NT2/D1 (cell line): ENCODE measurements at places on chromosomes 3 and 15.

- DNase-seq: no peak
Observed at GRCh38 chr3:179961071-179961702, 75.5 kb downstream of the PEX5L start.

DNA sequence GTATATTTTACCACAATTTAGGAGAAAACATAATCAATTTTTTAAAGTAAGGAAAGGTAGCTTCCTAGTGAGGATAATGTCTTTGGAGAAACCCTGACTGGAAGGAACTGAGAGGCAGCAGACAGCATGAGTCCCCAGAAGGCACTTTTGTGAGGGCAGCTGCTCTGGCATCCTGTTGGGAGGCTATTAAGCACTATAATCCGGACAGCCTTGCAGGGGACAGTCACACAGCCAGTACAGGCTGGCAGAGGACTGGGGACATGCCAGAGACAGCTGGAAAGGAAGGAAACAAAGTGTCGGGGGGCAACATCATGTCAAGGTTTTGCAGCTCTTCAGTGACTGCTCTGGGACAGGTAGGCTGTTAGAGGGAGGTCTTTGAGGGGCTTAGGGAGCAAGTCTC, 15.7 kb downstream of the ACAN start:
- DNase-seq: no peak

DNA sequence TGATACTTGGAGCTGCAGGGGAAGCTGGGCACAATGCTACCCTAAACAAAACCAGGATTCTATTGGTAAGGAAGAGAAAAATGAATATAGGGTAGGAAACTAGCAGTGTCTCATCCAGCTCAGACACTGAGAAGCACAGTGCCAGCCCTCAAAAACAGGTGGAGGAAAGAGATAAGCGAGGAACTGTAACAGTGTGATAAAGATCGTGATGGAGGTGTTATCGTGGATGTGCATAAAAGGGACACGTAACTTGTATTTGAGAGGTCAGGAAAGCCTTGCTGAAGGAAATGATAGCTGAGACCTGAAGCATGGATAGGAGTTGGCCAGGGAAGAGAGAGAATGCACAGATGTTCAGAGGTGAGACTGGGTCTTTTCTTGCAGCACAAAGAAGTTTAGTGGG, 27.4 kb downstream of the MIX23 start:
- DNase-seq: no peak

DNA sequence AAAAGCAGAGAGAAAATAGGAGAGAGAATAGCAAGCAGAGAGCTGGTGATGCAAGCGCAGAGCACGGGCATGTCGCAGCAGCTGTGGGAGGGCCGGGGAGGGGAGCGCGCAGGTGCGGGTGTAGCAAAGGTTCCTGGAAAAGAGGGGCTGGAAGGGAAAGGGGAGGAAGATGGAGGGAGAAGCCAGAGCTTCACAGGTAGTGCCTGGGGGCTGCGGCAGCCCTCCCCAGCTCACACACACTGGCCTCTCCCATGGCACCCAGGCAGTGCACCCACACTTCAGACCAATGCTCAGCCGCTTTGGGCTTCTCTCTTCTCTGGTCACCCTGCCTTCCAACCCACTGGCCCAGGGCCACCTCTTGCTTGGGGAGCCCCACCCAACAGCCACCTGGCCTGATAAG, 72.1 kb downstream of the ADAMTS7 start:
- DNase-seq: no peak

DNA sequence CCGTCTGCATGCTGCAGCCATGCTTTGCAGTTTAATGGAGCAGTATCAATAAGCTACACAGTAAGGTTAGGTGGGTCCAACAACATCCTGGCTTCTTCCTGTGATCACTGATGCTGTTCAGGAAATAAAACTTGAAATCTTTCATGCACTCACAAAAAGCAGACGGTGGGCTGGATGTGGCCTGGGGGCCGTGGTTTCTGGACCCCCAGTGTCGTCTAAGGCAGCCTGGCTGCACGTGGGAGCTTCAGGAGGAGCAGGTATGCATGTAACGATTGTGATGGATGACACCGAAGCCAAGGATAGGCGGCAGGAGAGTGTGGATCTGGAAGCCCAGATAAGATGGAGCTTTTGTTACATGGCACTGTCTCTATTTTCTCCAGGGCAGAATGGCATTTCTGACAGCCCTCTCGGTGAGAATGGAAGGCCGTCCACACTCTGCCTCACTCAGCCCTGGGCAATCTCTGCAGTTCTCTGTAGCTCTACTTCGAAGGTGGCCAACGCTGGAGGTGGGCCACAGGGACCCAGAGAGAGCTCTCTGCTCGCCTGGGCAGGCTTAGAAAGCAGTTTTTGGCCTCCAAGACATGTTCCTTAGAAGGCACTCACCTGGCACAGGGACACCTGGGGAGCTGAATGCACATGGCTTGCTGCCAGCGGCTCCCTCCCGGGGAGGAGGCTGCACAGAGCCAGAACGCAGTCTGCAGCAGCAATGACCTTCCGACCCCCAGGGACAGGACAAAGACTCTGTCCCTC, 46.4 kb upstream of the IQSEC1 start:
- DNase-seq: no peak

DNA sequence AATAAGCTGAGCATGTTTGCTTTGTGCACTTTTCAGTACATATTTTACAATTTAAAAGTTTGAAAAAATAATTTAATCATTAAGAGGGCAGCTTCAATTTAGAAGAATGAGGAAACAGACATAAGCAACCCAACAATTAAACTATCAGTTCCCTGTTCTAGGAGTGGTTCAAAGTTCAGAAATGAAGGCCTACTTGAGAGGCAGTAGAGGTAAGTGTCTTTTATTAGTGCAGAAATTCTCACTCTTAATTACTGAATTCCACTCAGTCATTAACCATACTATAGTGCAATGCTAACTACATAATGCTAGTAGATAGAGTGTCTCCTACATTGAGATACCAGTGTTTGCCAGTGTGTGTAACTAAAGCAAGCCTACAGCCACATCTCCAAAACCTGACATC, 73.1 kb downstream of the TNIK start:
- no peak for DNase-seq

- no peak for DNase-seq
Observed at GRCh38 chr15:25705433-25706115, 157.6 kb downstream of the ATP10A start.

GRCh38 chr15:60819860-60820259, 340.9 kb upstream of the ICE2 start:
- DNase-seq: no peak

DNA sequence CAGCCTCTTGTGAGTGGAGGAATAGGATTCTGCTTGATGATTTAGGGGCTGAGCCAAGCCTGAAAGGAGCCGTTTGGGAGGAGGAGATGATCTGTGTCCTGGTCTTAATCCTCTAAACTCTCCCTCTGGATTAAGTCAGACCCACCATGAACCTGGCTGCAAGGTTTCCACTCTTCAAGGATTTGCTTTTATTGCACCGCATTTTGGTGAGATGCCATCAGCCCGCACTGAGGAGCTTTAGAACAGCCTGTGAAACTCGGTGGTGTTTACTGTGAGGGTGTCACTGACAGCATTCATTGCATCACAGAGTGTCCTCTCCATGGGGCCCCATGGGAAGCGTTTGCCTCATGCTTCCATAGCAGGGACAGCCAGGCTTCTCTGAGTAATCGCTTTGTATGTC, 59.2 kb downstream of the EPHB1 start:
- DNase-seq: no peak

GRCh38 chr3:197007296-197007940, 22.2 kb downstream of the MELTF start:
- DNase-seq: no peak

- DNase-seq: peak; percentile 20
Observed at GRCh38 chr3:73432023-73432705, 192.6 kb downstream of the PDZRN3 start.

- no peak for DNase-seq
Observed at GRCh38 chr3:195196266-195196665, 74.7 kb downstream of the XXYLT1 start.

GRCh38 chr3:37961622-37962431, 28.8 kb upstream of the VILL start:
- DNase-seq: peak; percentile 82

DNA sequence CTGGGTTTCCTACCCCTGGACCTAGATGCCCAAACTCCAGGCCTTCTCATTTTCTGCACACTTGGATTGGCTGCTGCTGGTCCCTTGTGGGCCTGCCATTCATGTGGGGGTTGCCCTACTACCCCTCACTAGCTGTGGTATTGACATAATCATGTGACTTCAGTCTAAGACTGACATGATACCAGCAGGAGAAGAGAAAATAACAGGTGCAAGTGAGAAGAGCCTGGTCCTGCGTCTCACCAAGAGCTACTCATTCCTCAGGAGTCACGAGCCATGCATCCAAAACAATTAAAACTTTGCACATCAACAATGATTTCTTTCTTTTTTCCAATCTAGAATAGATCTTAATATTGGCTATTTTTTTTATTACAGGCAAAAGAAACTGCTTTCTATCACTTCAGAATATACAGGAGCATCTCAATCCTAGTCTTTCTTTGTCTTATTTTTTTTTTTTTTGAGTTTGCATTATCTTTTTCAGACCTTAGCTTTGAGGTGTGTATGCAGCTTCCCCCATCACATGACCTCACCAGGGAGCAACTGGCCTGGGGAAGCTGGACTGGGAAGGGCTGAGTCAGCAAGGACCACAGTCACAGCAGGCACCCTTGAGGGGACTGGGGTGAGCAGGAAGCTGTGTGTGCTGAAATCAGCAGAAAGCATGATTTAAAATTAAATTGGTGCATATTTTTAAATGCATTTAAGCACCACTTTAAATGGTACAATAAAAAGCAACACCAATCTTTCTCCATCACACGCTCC, 27.6 kb downstream of the SLC9A9 start:
- DNase-seq: no peak
